NCI-H460 (cell line): ENCODE measurements at places on chromosomes 11 and 22.

DNA sequence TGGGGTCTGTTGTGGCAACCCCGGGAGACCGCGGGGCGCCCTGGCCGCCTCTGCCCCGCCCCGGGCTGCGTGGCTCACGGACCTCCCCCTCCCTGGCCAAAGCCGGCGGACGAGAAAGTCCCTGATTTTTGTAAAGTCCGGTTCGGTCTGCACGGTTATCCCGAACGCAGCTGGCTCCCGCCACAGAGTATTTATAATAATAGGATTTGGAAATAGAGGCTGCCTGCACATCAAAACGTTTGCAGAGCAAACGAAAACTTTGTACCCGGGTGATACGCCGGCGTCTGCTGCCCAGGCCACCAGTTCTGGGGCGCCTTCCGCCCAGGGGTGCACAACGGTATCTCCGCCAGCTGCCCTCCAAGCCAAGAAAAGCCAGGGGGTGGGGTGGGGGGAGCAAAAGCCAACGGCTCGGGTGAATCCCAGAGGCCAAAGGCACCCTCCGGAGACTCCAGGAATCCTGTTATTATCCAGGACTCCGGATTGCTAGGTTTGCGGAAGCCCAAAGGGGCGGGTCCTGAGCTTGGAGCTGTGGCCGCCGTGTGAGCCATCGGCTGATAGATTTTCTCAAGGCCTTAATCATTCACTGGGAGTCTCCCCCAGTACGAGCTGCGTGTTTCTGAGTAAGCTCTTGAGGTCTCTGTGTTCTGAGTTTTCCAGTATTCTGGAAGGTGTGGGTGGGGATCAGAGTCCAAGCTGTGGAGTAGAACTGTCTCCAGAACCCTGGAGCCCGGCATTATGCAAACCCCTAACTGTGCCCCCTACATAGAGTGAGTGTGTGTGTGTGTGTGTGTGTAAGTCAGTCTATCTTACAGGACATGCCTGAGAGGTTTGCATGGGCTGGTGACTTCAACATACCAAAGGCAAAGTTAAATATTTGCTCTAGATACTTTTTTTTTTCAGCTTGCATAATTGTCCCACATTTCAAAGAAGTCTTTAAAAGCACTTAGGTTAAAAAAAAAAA, 673 bp upstream of the SHANK2 start:
- peak; percentile 31 for DNase-seq

- no peak for DNase-seq
These were observed 6.0 kb upstream of the CDKN1C start for GRCh38 chr11:2891326-2892214.

GRCh38 chr11:119248750-119249670, 42.9 kb downstream of the CBL start:
- DNase-seq = no peak

GRCh38 chr22:20520093-20520511, 12.7 kb downstream of the MED15 start:
- DNase-seq = no peak

GRCh38 chr11:120747850-120748814, 236.6 kb downstream of the GRIK4 start:
- no peak for DNase-seq

- DNase-seq = no peak
These were observed 3.1 kb downstream of the IFITM1 start for GRCh38 chr11:316891-317301.

GRCh38 chr22:17705546-17705945, 67.0 kb downstream of the BCL2L13 start:
- no peak for DNase-seq

GRCh38 chr22:16958475-16958874, 49.5 kb downstream of the GAB4 start:
- DNase-seq = no peak

GRCh38 chr11:134066943-134067885, 1.7 kb upstream of the JAM3 start:
- DNase-seq = no peak

- DNase-seq = no peak
These were observed 28.6 kb upstream of the MUC5AC start for GRCh38 chr11:1129143-1129610.

DNA sequence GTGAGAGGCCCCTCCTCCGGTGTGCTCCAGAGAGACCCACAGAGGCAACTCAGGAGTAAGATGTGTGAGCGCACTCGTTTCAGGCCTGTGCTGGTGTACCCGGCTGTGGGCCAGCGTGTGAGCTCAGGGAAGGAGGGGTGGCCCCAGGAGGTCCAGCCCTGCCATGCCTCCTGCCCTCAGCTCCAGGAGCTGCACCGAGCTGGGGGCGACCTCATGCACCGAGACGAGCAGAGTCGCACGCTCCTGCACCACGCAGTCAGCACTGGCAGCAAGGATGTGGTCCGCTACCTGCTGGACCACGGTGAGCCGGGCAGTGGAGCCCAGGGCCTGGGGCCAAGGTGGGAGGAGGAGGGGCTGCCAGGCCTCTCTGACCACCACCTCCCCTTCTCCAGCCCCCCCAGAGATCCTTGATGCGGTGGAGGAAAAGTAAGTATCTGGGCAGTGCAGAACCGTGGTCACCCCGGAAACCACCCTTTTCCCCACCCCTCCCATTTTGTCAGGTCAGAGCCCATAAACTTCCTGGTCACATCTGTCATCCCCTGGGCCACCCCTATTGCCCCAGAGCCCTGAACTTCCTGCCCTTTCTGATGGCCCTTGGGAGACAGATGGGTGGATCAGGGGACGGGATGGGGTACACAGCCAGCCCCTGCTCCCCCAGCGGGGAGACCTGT, 2.5 kb upstream of the MDK start:
- DNase-seq = no peak

DNA sequence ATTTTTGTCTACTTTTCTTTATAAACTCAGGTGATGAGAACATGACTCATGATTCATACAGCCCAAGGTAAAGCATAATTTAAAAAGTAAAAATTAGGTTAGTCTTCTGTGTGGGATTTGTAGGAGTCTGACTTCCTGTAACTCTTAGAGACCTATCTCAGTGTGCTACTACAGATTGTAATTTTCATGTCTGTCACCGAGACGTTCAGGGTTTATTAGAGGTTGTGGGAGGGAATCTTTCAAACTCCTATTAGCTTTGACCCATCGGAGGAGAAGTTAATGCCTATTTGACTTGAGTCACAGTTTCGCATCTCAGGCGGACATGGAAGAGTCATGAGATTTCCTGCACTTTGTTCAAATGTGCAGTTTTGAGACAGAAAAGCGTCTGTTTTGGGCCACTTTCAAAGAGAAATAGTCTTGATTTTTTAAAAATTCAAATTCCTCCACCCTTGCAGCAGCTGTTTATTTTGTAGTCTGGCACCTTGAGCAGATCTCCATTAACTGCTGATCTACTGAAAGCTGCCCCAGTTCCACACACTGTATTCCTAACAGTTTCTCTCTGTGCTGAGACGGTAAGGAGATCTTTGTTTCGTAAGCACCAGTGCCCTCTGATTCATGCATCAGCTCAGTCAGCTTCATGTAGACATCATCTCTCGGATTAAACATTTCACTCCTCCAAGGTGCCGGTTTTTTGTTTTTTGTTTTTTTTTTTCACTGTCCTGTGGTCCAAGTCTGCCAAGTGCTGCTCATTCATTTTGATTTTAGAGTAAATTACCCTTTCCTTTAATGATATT, 24.3 kb downstream of the ALKBH3 start:
- DNase-seq = no peak

DNA sequence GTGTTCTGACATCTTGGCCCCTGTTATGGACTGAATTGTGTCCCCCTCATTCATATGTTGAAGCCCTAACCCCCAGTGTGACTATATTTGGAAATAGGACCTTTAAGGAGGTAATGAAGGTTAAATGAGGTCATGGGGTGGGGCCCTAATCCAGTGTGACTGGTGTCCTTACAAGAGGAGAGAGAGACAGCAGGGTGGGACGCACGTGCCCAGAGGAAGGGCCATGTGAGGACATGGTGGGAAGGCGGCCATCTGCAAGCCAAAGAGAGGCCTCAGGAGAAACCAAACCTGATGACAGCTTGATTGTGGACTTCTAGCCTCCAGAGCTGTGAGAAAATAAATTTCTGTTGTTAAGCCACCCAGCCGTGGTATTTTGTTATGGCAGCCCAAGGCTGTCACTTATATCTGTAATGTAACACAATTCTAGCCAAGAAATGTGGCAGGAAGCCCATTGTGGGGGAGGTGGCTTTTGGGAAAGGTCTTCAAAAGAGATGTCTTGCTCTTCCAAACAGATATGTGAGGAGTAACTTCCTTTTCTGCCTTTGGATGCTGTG, 23.7 kb downstream of the SLC22A6 start:
- DNase-seq = no peak

GRCh38 chr11:33211580-33211979, 45.6 kb upstream of the HIPK3 start:
- no peak for DNase-seq

- peak; percentile 7 for DNase-seq
These were observed 38.0 kb upstream of the TBCEL start for GRCh38 chr11:120985718-120986569.

- DNase-seq = no peak
These were observed 767.5 kb downstream of the NTM start for GRCh38 chr11:132137981-132138313.

- no peak for DNase-seq
These were observed 62.6 kb downstream of the PPME1 start for GRCh38 chr11:74233683-74234082.

- no peak for DNase-seq
These were observed 345.8 kb downstream of the CNTN5 start for GRCh38 chr11:99366546-99366945.

DNA sequence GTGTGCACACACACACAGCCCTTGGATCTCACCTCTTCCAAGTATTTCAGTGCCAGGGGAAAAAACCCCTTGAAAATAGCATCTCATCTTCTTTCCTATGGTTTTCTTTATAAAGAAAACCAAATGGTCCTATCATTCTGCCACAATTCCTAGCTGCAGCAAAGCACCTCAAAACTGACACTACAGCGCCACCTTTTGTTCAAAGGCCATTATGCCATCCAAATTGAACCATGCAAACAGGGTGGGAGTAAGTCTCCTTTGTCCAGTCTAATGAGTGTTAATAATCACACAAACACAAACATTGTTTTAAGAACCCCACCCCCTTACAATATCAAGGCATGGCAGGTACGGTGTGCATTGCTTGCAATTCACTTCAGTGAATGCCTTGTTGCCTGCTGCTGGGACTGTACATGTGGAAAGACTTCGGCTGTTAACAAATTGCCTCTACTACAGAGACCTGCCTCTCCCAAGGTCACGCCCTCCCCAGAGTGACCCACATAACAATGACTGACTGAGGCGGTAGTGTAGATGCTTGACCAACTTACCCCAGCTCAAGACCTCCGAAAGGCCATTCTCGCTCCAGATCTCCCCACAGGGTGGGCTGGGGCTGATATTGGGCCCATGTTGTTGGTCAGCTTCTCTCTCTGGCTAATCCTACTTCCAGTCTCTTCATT, 31.7 kb downstream of the FAM181B start:
- DNase-seq = peak; percentile 31

DNA sequence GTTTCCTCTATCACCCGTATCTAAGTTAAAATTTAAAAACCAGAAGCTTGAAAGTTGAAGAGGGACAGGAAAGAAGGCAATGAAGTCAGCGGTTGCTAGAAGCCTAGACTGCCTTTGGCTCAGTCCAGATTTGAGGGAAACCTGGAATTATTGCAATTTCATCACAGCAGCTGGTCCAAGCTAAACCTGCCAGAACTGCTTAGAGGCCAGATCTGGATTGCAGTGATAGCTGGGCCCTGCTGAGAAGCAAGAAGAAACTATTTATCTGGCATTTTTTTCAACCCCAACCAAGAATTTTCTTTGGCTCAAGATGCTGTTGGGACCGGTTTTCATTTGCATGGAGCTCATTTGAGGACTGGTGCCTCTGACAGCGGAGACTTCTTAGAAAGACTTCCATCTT, 121.5 kb upstream of the TEAD1 start:
- DNase-seq = no peak

DNA sequence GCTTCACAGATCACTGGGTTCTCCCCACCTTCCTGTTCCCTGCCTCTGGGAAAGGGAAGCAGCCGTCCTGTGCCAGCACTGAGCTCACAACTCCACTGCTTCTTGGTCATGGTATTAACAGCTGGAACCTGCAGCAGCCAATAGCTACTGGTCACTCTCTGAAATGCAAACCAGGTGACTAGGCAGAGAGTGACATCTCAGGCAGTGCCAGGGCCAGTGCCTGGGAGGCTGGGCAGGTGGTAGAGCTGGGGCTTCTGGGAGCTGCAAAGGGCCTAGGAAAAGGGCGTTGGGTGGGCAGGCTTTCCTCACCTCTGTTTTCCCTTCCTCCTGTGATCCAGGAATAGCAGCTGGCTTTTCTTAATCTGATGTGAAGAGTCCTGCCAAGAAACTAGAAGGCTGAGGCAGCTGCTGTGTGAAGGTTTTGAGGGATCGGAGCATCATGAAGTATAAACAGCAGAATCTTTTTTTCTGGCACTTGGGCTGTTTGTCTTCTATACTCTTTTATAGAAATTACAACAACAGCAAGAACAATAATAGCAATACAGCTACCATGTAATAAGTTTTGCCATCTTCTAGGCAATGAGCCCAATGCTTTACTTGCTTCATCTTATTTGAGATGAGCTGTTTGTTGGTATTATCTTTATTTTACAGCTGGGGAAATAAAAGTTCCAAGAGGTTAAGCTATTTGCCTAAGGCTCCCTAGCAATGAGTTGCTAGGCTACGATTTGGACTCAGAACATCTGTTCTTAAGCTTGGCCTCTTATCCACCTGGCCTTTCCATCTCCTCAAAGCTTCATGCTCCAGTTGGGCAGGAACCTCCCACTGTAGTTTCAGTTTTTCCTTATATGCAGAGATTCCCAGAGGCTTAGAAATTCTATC, 22.0 kb upstream of the CD44 start:
- no peak for DNase-seq

GRCh38 chr22:19921544-19922081, 20.0 kb upstream of the COMT start:
- DNase-seq = no peak

DNA sequence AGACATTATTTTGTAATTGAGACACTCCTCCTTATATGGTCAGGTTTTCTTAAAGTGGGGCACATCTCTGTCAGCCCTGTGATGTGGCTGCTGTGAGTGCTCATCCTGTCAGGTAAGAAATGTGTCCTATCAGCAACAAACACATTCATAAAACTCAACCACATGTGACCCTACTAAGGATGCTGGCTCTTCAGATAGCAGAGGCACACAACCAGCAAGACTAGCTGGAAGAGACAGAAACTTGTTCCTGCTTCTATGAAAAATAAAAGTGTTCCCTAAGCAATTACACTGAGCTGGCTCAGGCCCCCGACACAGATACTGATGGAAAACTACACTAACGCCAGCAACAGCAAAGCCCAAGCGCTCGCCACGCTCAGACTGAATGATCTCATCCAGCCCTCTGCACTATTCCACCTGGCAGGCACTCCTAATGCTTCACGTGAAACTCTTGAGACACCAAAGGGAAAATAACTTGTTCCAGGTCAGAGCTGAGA, 49.8 kb upstream of the CYP2D6 start:
- DNase-seq = no peak

DNA sequence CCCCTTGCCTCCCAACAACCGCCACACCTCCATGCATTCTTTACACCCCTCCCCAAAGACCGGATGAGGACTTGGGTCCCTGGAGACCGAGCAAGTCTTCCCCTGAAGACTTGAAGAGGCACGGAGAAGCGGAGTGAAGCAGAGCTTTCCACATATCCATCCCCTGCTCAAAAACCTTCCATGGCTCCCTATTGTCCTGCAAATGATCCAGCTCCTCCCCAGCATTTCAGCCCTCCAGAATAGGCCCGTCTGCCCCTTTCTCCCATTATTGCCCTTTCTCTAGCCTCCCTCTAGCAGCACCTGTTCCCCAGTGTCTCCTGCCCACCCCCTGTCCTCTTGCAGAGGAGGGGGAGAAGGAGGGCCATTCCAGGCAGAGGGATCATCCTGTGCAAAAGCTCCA, 59.8 kb downstream of the CYTH4 start:
- DNase-seq = no peak
